ENCODE measurements at places on chromosomes 16 and 17.

GRCh38 chr17:50129728-50130558 lies at the start of gene SAMD14:
SAMD14 (minus strand) TSS chr17:50130160; CDS start chr17:50124959, 5,201 bp downstream.
- DNase-seq = no peak

DNA sequence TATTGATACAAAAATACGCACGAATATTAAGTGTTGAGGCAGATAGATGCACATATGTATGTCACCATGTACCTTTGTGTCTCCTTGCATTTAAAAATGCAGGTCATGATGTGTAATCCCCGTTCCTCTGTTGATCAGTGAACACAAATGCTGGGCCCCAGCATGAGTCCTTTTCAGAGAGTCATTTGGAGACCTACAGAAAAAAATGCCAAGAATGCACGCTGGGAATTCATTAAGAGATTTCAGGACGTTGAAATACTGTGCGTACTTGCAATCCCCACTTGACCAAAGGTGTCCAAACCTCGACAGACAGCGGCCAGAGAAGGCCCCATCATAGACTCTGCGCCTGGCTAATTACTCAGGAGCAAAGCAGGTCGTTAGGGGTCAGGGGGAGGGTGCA lies 496.0 kb downstream of the MAF start:
- no peak for DNase-seq

DNA sequence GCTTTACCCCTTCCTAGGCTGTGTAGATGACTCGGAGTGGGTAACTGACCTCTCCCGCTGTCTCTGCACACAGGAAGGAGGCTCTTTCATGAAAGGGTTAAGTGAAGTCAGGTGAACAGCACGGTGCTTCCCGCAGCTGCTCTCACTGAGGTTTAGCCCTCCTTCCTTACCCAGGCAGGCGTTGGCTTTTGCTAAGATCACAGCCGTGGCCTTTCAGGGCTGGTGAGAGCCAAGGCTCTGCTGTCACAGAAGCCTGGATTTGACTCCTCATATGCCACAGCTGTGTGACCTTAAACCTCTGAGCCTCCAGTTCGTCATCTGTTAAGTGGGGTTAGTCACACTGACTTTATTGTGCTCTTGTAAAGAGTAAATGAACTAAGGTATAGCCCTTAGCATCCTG lies 90.9 kb upstream of the PLCG2 start:
- DNase-seq = no peak

GRCh38 chr17:48393283-48393682 lies 36.7 kb downstream of the SKAP1 start:
- DNase-seq = no peak

GRCh38 chr16:14523632-14524031 lies 106.4 kb downstream of the PARN start:
- no peak for DNase-seq

GRCh38 chr16:69033151-69033949 lies 72.1 kb upstream of the HAS3 start:
- no peak for DNase-seq

DNA sequence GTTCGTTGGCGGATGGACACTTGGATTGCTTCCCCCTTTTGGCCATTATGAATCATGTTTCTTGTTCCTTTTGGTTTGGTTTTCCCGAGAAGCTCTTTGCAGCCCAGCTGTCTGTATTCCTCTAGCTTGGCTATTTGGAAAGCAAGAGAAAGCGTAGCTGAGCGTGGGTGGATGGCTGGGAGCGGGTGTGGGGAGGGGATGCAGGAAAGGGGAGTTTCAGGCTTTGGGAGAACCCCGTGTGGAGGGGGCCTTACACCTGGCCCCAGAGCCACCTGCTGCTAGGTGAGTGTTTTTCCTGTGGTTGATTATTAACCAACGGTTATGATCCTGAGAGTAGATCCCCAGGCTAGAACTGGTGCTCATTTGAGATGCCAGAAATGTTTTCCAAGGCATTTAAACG lies 103.7 kb downstream of the RAP1GAP2 start:
- no peak for DNase-seq

DNA sequence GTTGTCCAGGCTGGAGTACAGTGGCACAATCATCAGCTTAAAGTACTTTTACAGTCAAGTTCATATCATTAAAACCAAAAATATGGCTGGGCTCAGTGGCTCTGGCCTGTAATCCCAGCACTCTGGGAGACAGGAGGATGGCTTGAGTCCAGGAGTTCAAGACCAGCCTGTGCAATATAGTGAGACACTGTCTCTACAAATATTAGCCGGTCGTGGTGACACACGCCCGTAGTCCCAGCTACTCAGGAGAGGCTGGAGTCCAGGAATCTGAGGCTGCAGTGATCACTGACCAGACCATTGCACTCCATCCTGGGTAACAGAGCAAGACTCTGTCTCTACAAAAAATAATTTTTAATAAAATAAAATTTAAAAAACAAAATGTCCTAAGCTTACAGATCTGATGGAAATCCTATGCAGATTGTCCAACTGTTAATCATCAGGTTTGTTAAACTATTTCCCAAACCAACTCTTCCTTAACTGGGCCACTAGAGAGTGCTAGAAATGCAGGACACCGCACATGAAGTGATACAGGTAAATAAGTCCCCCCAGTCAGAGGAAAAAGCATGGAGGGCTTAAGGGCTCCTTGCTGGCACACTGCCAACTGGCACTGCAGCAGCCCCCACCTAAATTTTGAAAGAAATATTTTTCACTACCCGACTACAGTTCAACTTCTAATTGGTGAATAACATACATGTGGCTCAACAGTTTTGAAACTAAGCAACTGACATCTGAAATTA lies 2.8 kb downstream of the USP22 start:
- DNase-seq = no peak

- DNase-seq = no peak
These were observed 26.6 kb upstream of the C17orf107 start for GRCh38 chr17:4872786-4873185.

GRCh38 chr17:50560931-50561745 lies 623 bp downstream of the CACNA1G start:
- no peak for DNase-seq

GRCh38 chr17:42647778-42648177 lies 11.3 kb upstream of the TUBG2 start:
- DNase-seq = no peak

DNA sequence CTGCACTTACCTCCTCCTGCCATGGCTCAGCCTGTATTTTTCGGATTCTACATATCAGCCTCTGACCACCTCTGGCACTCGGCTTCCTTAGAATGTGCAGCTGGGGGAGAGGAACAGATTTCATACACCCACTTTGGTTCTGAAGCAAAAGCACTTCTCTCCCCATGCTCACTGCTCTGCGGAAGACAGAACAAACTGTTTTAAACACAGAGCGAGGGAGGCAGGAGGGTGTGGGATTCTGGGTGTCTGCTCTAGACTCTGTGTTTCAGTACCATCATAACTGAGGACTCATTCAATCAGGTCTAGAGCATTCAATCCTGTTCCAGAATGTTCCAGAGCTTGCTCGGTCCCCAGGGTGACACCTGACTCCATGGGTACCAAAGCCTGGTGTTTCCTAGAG lies 239.1 kb downstream of the GRIN2A start:
- no peak for DNase-seq

DNA sequence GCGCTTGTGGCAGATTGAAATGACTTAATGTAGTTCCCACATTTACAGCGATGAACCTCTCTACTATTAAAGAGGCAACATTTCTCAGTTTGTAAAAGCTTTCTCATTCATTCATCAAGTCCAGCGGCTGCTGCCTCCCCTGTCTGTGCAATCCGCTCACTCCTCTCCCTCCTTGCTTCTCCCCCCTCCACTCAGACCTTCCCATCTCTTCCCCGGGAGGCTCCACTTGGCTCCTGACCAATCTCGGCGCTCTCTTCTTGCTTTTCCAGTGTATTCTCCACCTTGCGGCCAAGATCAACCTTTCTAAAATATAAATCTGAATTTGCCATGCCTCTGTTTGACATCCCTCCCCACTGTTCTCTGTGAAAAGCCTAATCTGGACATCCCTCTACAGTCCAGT lies 117.5 kb downstream of the ASIC2 start:
- no peak for DNase-seq

GRCh38 chr17:49603720-49604119 lies 28.0 kb downstream of the NXPH3 start:
- no peak for DNase-seq

- DNase-seq = no peak
These were observed 47.1 kb downstream of the ABAT start for GRCh38 chr16:8721336-8722024.

DNA sequence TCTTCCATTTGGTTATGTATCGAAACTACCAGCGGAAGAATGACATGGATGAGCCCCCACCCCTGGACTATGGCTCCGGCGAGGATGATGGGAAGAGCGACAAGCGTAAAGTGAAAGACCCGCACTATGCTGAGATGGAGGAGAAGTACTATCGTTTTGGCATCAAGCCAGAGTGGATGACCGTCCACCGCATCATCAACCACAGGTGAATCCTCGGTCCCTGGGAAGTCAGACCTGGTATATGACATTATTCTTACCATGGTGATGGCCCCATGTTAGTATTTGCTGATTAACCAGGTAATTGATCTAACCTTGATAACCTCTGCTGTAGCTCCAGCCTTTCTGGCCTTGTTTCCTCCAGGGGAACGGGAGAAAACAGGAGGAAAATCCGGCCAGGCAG lies 8.5 kb downstream of the CHD3 start:
- DNase-seq = no peak

DNA sequence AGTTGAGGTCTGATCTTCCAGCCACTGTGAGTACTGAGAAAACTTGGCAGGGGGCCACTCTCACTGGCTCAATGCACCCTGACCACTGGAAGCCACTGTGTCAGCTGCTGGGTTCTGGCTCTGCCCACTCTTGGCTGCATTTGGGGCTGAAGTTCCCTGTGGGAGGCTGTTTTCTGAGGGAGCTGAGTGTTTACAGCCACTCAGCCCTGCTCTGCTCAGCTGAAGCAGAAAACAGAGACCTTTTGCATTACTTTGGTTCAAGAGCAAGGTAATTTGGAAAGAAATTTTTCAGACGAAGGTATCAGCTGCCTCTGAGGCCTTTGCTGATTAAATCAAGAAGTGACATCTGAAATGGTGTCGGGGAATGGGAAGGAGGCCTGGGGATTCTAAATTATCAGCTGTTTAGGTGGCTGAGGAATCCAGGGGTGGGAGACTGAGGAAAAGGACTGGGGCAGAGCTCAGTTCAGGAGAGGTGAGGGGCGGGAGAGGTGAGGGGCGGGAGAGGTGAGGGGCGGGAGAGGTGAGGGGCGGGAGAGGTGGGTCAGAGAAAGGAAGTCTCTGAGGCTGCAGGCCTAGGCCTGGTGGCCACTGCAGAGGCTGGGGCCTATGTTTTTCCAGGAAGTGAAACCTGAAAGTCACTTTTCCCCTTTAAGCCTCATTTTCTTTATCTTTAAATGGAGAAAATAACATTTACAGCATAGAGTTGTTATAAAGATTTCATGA lies at the start of gene ACSM5:
ACSM5 (plus strand) TSS at position 137 of the 723 bp plus-strand sequence. CDS start 1,951 bp downstream, outside the sequence.
- no peak for DNase-seq

DNA sequence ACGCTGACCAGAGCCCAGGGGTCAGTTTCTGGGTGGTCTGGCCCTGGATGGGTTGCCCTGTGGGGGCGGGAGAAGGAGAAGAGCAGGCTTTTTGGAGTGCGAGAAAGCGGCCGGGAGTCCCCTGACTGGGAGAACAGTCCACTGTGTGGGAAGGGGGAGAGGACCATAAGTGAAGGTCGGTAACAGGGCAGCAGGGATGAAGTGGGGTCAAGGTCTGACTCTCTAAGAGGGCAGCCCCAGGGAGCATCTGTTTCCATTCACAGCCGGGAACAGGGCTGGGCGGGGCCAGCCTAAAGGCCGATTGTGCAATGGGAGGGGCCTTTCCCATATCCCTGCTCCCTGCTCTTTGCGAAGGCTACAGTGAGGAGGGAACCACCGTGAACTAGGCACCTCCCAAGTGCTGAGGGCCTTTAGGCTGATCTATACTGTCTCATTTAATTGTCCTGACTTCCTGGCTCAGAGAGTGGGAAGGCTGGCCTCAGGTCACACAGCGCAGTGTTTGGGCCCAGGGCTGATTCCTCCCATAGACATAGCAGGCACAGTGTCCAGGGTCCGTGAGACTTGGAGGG lies 10.4 kb upstream of the WFDC1 start:
- no peak for DNase-seq

DNA sequence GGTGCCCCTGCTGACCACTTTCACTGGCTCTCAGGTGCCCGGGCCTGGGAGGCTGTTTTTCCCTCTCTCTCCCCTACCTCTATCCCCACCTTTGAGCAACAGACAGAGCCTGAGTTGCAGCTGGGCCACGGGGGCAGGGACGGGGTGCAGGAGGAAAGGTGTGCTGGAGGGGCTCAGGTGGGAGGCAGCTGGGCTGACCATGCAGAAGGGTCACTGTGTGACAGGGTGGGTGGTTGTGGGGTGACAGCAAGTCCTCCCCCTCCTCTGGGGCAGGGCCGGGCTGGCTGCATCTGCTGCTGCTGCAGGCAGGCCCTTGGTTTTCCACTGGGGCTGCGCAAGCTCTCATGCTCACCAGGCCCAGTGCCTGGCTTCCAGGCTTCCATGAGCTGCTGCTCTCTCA lies 6.6 kb downstream of the ZNF319 start:
- no peak for DNase-seq

- no peak for DNase-seq
These were observed 36.8 kb upstream of the DYNLL2 start for GRCh38 chr17:58046239-58047094.

- DNase-seq = no peak
These were observed 22.4 kb upstream of the KCNH6 start for GRCh38 chr17:63500543-63501390.

- no peak for DNase-seq
These were observed 621.2 kb upstream of the CDH5 start for GRCh38 chr16:65745201-65745708.

DNA sequence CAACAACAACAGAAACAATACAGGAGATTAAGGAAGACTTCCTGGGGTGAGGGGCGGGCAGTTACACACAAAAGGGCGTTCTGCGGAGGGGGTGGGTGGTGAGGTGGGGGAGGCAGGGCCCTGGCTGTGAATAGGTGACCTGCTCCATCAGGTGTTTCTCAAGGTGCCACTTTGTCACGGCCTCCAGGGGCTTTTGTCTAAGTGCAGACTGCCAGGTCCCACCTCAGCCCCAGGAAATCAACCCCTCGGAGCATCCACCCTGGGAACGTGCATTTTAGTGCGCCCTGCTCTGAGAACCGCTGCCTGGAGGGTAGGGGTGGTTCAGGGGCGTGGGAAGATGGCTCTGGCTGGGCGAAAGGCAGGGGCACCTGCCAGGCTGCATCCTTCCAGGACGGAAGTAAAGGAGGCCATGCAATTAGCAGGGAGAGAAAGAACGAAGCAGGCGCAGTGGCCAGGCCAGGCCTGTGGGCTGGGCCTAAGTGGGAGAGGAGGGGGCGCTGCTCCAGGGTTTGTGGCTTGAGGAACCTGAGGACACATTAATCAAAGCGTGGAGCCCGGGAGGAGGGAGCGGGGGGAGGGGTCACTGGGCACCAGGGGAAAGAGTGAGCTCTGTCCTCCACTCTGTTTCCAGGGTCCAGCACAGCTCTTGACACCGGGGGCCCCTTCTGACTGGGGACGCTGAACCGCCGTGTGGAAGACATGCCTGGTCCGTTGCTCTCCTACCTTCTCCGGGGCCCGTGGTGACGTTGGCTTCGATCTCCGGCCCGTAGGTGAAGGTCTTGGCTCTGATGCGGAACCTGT lies 49.4 kb upstream of the CDC42EP4 start:
- no peak for DNase-seq

- DNase-seq = no peak
These were observed 59.4 kb upstream of the SIAH1 start for GRCh38 chr16:48444574-48444973.
